ENCODE measurements at places on chromosomes 1 and 21.

GRCh38 chr1:206464456-206464964 lies 5.8 kb upstream of the IKBKE start:
- no peak for DNase-seq

GRCh38 chr1:90277270-90277669 lies 282.4 kb downstream of the ZNF326 start:
- DNase-seq: no peak

DNA sequence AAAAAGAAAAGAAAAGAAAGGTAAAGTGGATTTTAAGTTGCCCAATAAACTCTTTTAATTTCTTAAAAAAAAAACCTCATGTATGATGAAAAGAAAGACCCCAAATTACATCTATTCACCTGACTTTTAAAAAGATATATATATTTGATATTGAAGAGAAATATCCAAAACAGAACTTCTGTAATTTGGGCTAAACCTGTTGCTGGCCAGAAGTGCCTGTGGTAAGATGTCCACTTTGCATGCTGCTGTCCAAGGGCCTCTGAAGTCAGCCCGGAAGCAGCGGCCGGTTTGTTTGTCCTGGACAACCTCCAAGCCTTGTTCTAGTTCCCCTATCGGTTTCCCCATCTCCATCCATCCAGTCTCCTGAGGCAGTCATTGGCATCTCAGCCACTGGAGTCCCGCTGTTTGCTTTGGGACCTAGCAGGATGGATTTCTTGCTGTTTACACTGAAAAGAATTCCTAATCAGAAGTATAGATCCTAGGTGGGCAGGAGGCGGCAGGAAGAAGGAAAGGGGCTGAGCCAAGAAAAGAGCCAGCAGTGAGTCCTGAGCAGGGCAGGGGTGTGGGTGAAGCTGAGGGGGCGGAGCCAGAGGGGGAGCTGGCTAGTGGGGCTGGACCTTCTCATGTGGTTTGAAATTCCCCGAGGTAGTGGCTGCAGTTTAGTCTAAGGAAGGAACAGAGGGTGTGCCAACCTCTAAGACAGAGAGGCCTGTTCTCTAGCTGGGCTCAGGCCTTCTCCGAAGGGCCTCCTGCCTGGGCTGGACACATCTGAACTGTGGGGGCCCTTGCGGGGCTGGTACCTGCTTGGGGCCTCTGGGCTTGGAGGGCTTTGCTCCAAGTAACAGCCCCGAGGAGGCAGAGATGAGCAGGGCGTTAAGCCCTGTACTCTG lies 3.3 kb downstream of the NCMAP start:
- DNase-seq: peak; percentile 40

DNA sequence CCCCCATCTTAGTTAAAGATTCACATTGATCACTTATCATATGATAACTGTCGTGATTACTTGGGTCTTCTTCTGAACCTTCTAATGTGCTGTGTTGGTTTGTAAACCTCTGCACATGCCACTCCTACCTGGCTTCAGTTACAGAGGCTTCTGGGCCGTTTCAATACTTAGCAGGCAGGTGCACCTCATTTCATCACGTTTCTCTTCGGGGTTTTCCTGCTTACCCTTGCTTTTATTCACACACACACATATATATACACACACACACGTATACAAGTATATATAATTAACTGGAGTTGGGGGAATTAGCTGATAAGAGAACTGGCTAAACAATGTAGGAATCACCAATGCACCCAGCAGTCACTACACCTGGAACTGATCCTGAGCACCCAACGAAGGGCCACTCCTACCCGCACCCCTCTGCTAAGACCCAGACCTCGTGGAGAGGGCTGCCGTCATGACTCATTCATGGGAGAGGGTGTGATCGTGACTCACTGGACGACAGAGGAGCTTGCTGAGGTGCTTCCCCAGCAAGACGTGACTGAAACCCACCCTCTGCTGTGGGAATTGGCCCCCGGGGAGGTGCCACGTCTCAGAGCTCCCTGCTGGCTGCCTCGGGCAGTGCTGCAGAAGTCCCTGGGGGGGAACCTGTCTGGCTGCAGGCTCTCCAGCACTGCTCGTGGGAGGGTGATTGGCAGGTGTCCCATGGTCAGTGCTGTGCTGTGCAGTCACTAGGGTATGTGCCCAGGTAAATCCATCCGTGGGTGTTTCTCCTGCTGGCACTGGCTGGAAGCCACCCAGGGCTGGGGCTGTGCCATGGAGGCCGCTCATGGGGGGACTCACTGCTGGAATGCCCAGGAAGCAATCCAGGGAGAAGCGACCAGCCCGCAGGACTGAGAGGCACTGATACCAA lies 166.6 kb downstream of the DYRK1A start:
- no peak for DNase-seq

DNA sequence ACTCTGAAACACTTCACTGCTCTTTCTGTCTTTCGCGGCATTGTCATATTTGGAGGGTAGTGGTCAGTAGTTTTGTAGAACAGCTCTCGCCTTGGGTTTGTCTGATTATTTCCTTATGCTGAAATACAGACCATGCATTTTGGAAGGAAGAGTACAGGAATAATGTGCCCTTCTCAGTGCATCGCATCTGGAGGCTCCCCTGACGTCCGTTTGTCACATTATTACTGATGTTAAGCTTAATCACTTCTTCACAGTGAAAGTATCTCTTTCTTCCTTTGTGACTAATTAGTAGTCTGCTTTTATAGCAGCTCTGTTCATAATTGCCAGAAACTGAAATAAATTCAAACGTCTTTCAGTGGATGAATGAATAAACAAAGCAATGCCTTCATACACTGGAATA lies 85.7 kb upstream of the CXADR start:
- no peak for DNase-seq

- no peak for DNase-seq
These were observed 65.3 kb downstream of the TENT5C start for GRCh38 chr1:117670976-117671780.

DNA sequence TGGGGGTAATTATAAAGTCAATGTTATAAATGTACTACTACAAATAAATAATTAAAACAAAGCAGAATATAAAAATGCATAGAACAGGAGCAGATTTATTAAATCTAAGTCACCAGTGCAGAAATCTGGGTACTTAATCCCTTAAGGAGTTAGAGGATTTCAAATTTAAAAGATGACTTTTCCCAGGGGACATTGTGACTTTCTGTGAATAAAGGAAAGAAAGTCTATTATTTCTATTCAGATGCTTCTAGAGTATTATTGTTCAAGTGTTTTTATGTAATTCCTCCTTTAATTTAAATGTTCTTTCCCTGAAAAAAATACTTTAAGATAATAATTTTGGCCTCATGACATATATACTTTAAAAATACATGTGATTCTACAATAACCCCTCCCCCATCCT lies 43.4 kb downstream of the SYDE2 start:
- DNase-seq: no peak

- DNase-seq: no peak
These were observed 61.3 kb upstream of the CACYBP start for GRCh38 chr1:174938281-174939007.

All from left cardiac atrium (tissue), 4 donors.